Globus pallidus (tissue), 1 donor: ENCODE measurements at places on chromosomes 5 and 9.

DNA sequence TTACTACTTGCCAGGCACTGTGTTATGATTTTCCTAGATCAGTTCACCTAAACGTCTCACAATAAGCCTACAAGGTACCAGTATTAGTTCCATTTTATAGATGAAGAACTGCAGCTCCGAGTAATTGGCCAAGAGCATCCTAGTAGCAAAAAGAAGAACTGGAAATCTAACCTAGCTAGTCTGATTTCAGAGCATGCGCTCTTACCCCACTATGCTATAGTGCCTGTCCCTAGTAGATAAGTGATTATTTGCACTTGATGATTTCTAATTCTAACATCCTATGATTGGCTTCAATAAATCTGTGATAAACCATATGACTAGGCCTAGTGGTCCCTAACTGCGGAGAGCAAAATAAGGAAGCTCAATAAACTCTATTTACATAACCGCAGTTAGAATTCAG lies 7.1 kb upstream of the PLAC8L1 start:
- no peak for DNase-seq

GRCh38 chr5:19258686-19259085 lies 729.3 kb downstream of the CDH18 start:
- DNase-seq: no peak

DNA sequence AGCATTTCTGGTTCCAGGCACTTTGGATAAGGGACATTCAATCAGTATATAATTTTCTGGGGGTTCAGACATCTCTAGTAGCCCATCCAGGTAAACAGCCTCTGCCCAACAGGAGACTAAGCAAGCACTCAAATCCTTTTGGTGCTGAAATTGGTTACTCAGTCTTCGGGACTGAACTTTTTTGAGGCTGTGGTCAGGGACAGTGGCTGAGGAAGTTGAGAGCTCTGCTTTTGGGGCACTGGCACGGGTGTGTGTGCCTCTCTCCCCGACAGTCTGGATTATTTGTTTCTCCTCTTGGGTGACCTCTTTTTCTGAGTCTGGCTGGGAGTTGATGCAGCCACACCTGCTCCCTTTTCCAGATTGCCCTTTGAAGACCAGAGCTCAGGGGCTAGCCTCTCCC lies 47.6 kb downstream of the ACER2 start:
- DNase-seq: no peak

DNA sequence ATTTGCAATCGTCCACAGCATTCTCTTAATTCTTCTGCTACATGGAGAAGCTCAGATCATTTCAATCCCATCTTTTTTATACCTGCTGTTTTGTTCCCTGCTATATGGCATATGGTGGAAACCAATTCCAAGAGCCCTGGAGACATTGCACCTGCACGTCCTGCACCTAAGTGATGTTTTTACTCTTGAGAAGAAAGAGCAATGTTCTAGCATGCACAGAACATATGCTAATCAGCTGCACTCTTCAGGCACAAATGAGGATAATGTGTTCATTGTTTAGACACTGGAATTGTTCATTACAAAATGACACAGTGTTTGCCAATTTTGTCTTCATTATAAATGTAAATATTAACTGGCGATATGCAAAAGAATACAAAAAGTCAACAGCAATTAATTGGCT lies 935.8 kb downstream of the TLE4 start:
- DNase-seq: peak; percentile 5

DNA sequence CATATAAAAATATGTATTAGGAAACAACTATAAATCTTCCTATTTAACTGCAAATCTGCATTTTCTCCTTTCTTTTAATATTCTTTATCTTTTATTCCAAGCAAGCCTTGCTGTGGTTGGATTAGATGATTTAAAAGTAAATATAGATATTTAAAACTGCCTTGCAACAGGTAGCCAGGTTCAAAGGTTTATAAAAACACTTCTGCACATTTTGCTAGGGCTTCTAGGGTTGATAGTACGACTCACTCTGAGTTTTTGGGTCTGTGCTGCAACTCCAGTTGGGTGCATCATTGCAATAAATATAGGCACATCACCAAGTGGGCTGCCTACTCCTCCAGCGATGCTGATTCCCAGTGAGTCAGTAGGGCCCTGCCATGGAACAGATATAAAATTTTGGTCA lies 167.7 kb downstream of the MPDZ start:
- DNase-seq: no peak

GRCh38 chr9:98783518-98784226 lies 12.7 kb downstream of the ANKS6 start:
- DNase-seq: no peak

DNA sequence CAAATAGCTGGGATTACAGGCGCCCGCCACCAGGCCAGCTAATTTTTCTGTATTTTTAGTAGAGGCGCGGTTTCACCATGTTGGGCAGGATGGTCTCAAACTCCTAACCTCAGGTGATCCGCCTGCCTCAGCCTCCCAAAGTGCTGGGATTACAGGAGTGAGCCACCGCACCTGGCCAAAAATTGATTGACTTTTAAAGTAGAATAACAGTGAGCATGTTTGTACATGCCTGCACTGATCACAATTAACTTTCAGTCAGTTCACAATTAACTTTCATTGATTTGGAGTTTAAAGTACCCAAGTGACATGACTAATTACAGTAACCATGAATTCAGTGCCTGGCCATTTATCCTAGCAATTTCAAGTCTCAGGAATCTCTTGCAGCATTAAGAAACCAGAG lies 61.3 kb downstream of the ANKH start:
- no peak for DNase-seq

- DNase-seq: no peak
Measured at GRCh38 chr5:163033656-163034055, 403.7 kb upstream of the CCNG1 start.
